ENCODE measurements at places on chromosomes 11 and 22.
A peak's percentile ranks its signal among the peaks of the same experiment; 100 is the strongest.

GRCh38 chr22:26259510-26259909 is 90.2 kb downstream of the SEZ6L start:
- peak; percentile 76 for DNase-seq

DNA sequence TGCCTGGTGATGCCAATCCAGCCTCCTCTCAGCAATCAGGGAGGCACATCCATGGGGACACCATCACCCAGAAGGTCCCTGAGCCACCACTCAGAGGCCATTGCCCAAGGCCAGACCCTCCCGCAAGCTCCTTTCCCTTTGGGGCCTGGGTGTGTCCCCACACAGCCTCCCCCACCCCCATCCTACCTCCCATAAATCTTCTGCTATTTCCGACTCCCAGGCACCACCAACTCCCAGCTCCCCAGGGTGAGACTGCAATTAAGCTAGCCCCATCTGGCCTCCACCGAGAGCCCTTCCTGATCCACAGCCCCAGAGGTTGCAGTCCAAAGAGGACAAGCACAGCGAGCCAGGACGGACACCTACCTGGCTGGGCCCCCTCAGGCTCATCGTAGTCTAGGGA is 6.3 kb downstream of the ARHGAP1 start:
- no peak for DNase-seq

- no peak for DNase-seq
These were observed 67.7 kb downstream of the CELSR1 start for GRCh38 chr22:46469711-46470110.

- DNase-seq, result peak; percentile 59
These were observed 5.4 kb upstream of the TXN2 start for GRCh38 chr22:36486619-36487384.

DNA sequence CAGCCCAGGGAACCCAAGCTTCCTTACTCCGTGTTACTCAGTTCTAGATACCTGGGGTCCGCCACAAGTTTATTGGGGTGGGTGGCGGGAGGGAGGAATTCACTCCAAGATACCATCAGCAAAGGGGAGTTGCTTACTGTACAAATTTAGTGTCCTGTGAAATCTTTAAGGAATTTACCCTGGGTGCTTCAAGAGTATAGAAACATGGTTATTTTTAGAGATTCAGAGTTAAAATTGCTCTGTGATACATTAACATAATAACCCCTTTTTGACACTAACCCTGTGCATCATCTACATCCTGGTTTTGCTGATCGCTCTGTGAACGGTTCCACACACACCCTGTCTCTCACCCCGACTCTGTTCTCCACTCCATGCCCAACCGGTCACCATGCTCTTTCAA is 18.9 kb upstream of the LYVE1 start:
- no peak for DNase-seq

DNA sequence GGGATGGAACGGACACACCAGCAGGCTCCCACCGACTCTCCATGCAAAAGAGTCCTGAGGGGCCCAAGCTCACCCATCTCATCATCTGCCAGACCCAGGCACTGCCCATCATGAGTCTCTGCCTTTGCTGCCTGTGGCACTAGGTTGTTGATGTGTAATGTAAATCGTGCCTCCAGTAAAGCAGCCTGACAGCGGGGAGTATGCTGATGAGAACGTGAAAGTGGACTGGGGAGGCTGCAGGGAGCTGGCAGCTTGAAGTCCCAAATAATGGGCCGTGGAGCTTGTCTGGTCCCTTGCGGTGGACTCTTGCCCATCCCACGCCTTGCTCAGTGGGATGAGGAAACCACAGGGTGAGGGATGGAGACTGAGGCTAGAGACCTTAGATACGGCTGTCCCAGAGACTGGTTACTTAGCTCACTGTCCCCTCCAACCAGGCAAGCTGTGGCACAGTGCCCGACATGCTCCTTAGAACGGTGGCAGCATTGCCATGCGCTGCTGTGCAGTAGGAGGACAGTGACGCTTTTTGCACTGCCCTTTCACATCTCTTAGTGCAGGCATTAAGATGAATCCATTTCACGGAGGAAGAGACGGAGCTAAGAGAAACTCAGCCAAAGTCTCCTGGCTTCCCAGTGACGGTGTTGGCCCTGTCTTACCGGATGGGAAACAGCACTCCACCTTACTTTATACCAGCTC is 39.6 kb upstream of the PLET1 start:
- DNase-seq, result no peak

GRCh38 chr11:96265220-96265737 is 77.7 kb downstream of the MAML2 start:
- DNase-seq, result no peak

- DNase-seq, result peak; percentile 41
These were observed 592 bp downstream of the EEF1G start for GRCh38 chr11:62573006-62573591.

DNA sequence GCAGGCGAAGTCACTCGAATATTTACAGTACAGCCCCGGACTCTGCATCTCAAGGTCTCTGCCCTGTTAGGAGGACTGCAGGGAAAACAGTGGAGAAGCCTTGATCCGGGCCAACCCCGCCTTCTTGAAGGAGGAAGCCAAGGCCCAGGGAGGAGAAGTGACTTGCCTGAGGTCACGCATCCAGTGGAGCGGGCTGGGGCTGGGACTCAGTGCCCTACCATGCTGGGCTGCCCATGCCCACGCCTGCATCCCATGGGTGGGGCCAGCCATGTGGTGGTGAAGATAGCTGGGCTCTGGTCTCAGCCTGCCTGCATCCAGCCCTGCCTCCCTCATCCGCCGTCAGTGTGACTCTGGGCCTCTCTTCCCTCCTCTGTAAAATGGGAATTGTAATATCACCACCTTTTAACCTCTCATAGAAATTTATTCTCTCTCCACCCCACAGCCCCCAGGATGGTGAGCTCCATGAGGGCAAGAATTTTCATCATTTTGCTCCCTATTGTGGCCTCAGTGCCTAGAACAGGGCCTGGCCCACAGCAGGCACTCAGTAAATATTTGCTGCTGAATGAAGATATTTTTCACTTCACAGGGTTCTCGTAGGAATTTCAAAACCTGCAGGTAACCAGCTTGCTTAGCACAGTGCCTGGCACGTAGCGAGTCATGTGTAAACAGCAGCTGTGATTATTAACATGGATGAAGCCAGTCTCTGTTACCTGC is 57.3 kb downstream of the OTOG start:
- no peak for DNase-seq

GRCh38 chr11:99257131-99257530 is 236.4 kb downstream of the CNTN5 start:
- DNase-seq, result no peak

- peak; percentile 90 for DNase-seq
These were observed 858.7 kb upstream of the CHORDC1 start for GRCh38 chr11:91081440-91082043.

DNA sequence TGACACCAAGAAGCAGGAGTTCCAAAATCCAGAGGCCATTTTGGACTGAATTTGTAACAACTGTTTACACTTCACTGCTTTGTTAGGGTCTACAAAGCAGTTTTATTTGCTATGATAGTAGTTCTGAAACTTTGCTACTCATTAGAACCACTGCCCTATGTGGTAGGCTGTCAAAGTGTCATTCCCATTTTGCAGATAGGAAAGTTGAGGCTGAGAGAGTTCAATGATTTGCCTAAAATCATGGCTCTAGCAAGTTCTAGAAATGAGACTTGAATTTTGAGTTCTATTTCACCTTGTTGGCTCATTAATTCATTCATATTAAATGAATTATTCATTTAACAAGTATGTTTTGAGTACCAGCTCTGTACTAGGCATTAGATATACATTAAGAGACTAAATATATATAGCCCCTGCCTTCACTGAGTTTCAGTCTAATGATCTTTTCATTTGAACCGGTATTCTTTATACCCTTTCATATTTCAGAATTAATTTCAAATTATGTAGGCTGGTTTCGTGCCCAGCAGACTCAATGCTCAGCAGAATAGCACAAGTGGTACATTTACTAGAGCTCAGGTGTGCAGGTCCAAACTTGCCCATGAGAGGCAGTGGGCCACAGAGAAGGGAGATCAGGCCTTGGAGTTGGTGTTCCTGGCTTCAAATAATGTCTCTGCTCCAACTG is 93.5 kb downstream of the ME3 start:
- no peak for DNase-seq

GRCh38 chr11:116797816-116798215 is 6.1 kb upstream of the APOA5 start:
- no peak for DNase-seq

- DNase-seq, result no peak
These were observed 10.8 kb upstream of the MS4A13 start for GRCh38 chr11:60504219-60504905.

DNA sequence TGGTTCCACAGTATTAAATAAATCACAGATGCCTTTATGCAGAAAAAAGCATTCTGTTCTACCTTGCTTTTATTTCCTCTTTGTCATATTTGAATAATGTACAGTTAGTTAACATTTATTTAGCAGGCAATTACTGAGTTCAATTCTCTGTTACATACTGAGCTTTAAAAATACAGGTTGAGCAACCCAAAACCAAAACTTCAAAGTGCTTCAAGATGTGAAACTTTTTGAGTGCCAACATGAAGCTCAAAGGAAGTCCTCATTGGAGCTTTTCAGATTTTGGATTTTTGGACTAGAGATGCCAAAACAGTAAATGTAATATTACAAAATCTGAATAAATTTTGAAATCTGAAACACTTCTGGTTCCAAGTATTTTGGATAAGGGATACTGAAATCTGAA is 54.1 kb downstream of the PDHX start:
- no peak for DNase-seq

GRCh38 chr11:95057959-95058358 is 8.7 kb downstream of the KDM4F start:
- DNase-seq, result no peak

DNA sequence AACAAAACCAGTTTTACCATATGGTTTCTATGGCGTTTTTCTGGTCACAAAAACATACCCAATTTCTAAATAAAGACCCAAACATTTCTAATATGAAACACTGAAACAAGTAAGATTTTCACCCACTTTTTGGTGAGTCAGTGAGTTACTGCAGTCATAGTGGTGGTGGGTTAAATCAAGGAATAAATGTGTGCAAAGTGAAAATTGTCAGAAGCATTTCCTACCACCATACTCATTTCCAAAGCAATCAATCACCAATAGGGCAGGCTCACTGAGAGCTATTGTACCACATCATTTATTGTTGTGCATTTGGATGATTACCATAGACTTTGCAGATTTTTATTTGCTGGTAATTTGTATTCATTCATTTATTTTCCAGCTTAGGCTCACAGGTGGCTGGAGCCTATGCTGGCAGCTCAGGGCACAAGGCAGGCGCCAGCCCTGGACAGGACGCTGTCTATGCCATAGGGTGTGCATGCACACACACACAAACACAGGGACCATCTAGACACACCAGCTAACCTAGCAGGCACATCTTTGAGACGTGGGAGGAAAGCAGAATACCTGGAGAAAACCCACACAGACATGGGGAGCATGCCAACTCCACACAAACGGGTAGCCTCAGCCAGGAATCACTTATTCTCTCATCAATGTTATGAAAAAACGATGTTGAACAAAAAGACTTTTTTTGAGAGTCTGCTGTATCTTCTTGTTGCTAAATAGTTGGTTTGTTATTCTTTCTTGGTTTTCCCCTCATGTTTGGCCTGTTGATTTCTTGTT is 5.1 kb downstream of the FAM118B start:
- no peak for DNase-seq
